Cardiac muscle cell (in vitro differentiated cells and primary cell): ENCODE measurements at places on chromosomes 13 and 19. TPM values are rescaled to one million over a fixed set of nuclear protein-coding genes. Genes with fewer than 3 reads are reported as not detected.

The TICAM1 gene
- polyA plus RNA-seq = 0.38 and 4.2 TPM in 2 replicates

The KRTDAP gene
- 1.4 and 2.2 TPM in 2 replicates for polyA plus RNA-seq

The CALR3 gene
- not detected in 2 replicates for polyA plus RNA-seq

The ZNF560 gene
- polyA plus RNA-seq = 0.50 and 1.5 TPM in 2 replicates

The NPHS1 gene
- polyA plus RNA-seq = 0.37 TPM in 1 of 2 replicates, not detected in the other

The LIM2 gene
- not detected in 2 replicates for polyA plus RNA-seq

The CACNG8 gene
- 0.68 and 1.0 TPM in 2 replicates for polyA plus RNA-seq

The SCEL gene
- polyA plus RNA-seq = not detected in 2 replicates

The HCN2 gene
- 0.34 and 0.46 TPM in 2 replicates for polyA plus RNA-seq

The MRPL4 gene
- 78.5 and 81.2 TPM in 2 replicates for polyA plus RNA-seq

The SLITRK5 gene
- 0.04 and 0.10 TPM in 2 replicates for polyA plus RNA-seq

The GFY gene
- polyA plus RNA-seq = 5.0 and 8.4 TPM in 2 replicates

The ZNF761 gene
- polyA plus RNA-seq = 11.7 and 14.3 TPM in 2 replicates

The ZNF20 gene
- polyA plus RNA-seq = 2.8 and 3.8 TPM in 2 replicates

The HSPB6 gene
- 0.76 and 2.6 TPM in 2 replicates for polyA plus RNA-seq

The SLC25A41 gene
- 0.96 and 1.7 TPM in 2 replicates for polyA plus RNA-seq

The DKKL1 gene
- polyA plus RNA-seq = 14.0 and 17.6 TPM in 2 replicates

The SACS gene
- 5.1 and 22.0 TPM in 2 replicates for polyA plus RNA-seq

The CD22 gene
- polyA plus RNA-seq = 0.50 TPM in 1 of 2 replicates, not detected in the other

The PTBP1 gene
- polyA plus RNA-seq = 110 and 111 TPM in 2 replicates

The KCTD12 gene
- 40.0 and 40.8 TPM in 2 replicates for polyA plus RNA-seq

The LILRA2 gene
- not detected in 2 replicates for polyA plus RNA-seq

The ACER1 gene
- not detected in 2 replicates for polyA plus RNA-seq

The CLASRP gene
- polyA plus RNA-seq = 35.5 and 41.7 TPM in 2 replicates

The GGACT gene
- 4.4 and 5.9 TPM in 2 replicates for polyA plus RNA-seq

The NPAS1 gene
- 8.4 and 12.5 TPM in 2 replicates for polyA plus RNA-seq

The KLK14 gene
- 0.75 TPM in 1 of 2 replicates, not detected in the other for polyA plus RNA-seq

The TPP2 gene
- polyA plus RNA-seq = 19.3 and 20.7 TPM in 2 replicates

The SPACA4 gene
- not detected in 2 replicates for polyA plus RNA-seq

The CYP2A6 gene
- 0.25 TPM in 1 of 2 replicates, not detected in the other for polyA plus RNA-seq

The VMAC gene
- polyA plus RNA-seq = 3.9 and 6.2 TPM in 2 replicates

The OSCAR gene
- polyA plus RNA-seq = 0.32 and 0.61 TPM in 2 replicates

The CD37 gene
- 11.9 and 17.9 TPM in 2 replicates for polyA plus RNA-seq

The GJB6 gene
- not detected in 2 replicates for polyA plus RNA-seq

The HIF3A gene
- 122 and 170 TPM in 2 replicates for polyA plus RNA-seq

The SPRY2 gene
- polyA plus RNA-seq = 132 and 142 TPM in 2 replicates

The MICU2 gene
- polyA plus RNA-seq = 67.4 and 75.6 TPM in 2 replicates

The CRB3 gene
- polyA plus RNA-seq = 1.1 and 2.6 TPM in 2 replicates

The EFNB2 gene
- 11.1 and 12.2 TPM in 2 replicates for polyA plus RNA-seq

The PGLYRP2 gene
- polyA plus RNA-seq = not detected in 2 replicates

The C19orf67 gene
- polyA plus RNA-seq = 4.1 and 7.5 TPM in 2 replicates

The TRPC4 gene
- 0.28 TPM in 1 of 2 replicates, not detected in the other for polyA plus RNA-seq

The ZNF653 gene
- 10.6 and 14.4 TPM in 2 replicates for polyA plus RNA-seq

The FCAR gene
- polyA plus RNA-seq = not detected in 2 replicates

The BORA gene
- polyA plus RNA-seq = 2.0 and 14.8 TPM in 2 replicates

The ICAM5 gene
- polyA plus RNA-seq = 21.0 and 31.9 TPM in 2 replicates

The C13orf42 gene
- polyA plus RNA-seq = not detected in 2 replicates

The TTYH1 gene
- polyA plus RNA-seq = 1.1 TPM in 2 replicates

The FPR1 gene
- not detected in 2 replicates for polyA plus RNA-seq

The CNN1 gene
- 219 and 388 TPM in 2 replicates for polyA plus RNA-seq

The ZNF846 gene
- 15.6 and 19.0 TPM in 2 replicates for polyA plus RNA-seq

The PRTN3 gene
- polyA plus RNA-seq = 0.44 and 0.57 TPM in 2 replicates

The KLK15 gene
- polyA plus RNA-seq = not detected in 2 replicates
